NCI-H2171 (cell line): ENCODE measurements at places on chromosomes 13 and 19.
A peak's percentile ranks its signal among the peaks of the same experiment; 100 is the strongest.

- DNase-seq = no peak
These were observed 17.3 kb downstream of the REXO1 start for GRCh38 chr19:1830978-1831377.

GRCh38 chr19:11321191-11322126, 18.0 kb downstream of the RAB3D start:
- no peak for DNase-seq

DNA sequence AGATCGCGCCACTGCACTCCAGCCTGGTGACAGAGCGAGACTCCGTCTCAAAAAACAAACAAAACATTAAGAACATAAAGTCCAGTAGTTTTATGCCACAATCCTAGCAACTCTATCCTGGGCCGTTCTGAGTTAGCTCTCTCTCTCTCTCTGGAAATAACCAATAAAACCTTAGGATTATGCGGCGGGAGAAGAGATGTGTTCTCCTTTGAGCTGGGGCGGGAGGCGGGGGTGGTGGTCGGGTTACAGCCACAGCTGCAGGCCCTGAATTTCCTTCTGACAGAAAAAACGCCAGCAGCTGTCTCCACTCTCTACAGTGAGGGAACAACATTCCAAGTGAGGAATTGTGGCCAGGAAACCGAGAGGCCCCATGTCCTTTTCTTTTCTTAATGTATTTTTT, 9.1 kb upstream of the PNMA8A start:
- peak; percentile 83 for DNase-seq

GRCh38 chr13:30676672-30677071, 58.7 kb upstream of the ALOX5AP start:
- no peak for DNase-seq

DNA sequence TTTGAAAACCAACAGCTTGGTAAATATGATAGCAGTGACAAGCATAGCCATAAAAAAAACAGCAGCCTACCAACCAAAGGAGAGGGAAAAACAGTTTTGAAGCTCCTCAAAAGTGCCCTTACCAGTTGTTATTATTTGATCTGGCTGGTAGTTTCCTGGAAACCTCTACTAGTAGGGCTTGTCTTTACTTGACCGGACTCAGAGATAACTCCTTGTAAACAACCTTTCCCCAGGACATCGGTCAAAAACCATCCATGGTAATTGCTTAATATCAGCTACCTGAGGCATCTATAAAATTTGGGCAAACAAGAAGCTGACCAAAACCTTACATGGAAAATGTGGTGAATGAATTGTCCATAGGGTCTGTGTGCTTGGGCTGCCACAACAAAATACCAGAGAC, 210.9 kb downstream of the FGF14 start:
- no peak for DNase-seq
